ENCODE measurements at places on chromosomes 6 and 20. TPM values are rescaled to one million over a fixed set of nuclear protein-coding genes. Genes with fewer than 3 reads are reported as not detected.
A peak's percentile ranks its signal among the peaks of the same experiment; 100 is the strongest.

The POU3F2 gene
- total RNA-seq: not detected

The CRYBG1 gene
- 13.0 TPM for total RNA-seq

DNA sequence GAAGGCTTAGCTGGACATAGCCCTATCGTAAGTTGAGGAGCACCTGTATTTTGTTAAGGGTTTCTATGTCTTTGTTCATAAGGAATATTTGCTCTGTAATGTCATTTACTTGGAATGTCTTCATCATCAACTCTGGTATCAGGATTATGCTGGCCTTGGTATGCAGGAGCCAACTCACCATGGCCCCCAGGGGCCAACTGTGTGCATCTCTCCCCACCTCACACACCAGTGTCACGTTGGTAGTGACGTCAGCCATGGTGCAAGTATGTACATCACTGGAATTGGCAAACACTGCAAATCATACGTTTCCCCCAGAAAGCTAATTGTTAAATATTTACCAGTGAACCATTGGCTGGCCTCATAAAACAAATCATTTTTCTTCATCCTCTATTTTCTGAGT, 70.8 kb downstream of the YTHDF1 start:
- H3K27me3 ChIP-seq: peaks cover 15% of the 10 kb centered on the region
- DNase-seq: no peak
- no peaks in the 10 kb centered on the region for H3K4me1 ChIP-seq
- H3K4me3 ChIP-seq: no peak overlapping the region
- H3K27ac ChIP-seq: no peak overlapping the region
- H3K36me3 ChIP-seq: no peaks in the 10 kb centered on the region

DNA sequence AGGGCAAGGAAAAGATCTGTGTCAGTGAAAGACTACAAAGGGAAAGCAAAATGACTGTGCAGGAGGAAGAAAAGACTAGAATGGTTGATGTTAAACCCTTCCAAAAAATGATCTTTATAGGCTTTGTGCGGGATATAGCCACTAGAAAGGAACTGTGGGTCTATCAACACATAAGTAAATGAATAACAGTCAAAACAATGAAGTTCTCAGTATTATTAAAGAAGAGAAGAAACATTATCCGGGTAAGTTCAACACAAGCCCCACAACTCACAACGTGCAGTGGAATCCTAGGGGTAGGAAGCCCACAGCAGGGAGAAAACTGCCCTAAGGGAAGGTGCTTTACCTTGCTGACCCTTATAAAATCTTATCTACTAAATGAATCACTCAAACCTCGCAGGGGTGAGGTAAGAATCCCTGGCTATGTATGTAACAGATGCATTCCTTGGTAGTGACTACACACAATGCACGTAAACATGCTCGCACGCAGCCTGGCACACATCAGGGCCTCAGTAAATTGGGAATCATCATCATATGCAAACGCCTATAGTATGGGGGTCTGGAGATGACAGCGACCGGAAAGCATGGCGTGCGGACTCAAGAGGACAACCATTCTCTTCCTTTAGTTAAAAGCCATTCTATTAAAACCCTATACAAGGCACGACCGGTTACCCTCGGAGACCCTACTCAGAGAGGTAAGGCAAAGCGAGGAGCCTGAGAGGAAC, 11.3 kb downstream of the TFAP2A start:
- H3K27ac ChIP-seq: no peak overlapping the region
- H3K4me1 ChIP-seq: peaks cover 7% of the 10 kb centered on the region
- peaks cover 4% of the 10 kb centered on the region for H3K36me3 ChIP-seq
- DNase-seq: no peak
- peaks cover 66% of the 10 kb centered on the region for H3K27me3 ChIP-seq

The NMBR gene
- total RNA-seq: not detected

DNA sequence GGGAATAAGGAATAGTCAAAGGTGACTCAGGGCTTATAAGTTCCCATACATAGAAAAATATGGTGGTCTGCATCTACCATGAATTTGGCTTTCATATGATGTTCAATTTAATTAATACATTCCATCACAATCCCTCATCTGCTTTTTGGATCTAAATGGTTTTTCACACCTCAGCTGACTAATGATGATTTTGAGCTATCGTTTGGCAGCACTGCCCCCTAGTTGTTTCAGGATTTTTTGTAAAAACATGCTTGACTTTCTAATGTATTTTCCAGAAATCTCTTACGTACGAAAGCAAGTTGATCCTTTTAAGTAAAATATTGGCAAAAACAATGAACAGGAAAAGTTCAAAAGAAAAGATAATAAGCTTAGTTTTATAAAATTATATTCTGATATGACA, 408.6 kb upstream of the ADGRB3 start:
- H3K27ac ChIP-seq: no peak overlapping the region
- H3K27me3 ChIP-seq: no peaks in the 10 kb centered on the region
- no peaks in the 10 kb centered on the region for H3K4me1 ChIP-seq
- H3K36me3 ChIP-seq: no peaks in the 10 kb centered on the region
- DNase-seq: peak; percentile 6

DNA sequence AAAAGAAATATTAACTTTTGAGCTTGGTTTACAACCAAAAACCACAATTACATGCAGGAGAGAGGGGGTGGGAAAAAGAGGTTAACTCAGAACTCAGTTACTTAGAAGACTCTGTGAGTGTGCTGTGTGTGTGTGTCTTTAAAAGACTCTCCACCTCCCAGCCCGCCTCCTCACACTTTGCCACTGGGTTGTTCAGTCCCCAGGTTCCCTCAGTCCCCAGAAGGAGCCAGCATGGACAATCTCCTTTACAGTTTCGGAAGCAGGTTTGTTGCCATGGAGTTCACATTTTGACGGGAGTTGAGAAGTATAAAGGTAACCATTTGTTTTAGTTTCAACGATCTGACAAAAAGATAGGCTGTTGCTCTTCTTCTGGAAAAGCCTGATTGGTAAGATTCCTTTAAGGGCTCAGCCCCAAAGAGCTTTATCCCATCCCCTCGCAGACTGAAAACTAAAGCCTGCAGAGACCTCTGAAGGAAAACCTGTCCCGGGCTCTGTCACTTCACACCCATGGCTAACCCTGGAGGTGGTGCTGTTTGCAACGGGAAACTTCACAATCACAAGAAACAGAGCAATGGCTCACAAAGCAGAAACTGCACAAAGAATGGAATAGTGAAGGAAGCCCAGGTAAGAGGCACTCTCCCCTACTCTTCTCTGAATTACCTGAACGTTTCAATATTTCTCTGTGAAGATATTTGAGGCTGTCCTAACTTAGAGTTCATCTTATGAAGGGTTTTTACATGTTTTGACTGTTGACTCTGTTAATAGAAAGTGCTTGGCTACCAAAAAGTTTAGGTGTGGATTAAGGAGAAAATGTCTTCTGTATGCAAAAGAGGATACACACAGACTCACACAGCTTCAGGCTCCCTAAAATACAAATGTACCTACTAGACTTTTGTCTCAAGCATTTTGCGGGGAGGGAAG, at the start of gene SPTLC3:
Gene SPTLC3, plus strand, starts transcription at position 212 of the 921 bp plus-strand sequence. Its CDS starts 296 bp downstream, at position 508.
- H3K27me3 ChIP-seq: no peaks in the 10 kb centered on the region
- DNase-seq: peak; percentile 13
- H3K4me1 ChIP-seq: peaks cover 28% of the 10 kb centered on the region
- no peaks in the 10 kb centered on the region for H3K36me3 ChIP-seq
- H3K4me3 ChIP-seq: peak within 1 kb of the TSS; percentile 57
- H3K27ac ChIP-seq: peak within 1 kb of the TSS; percentile 37

GRCh38 chr6:109105681-109106080, 10.4 kb downstream of the CEP57L1 start:
- peaks cover 12% of the 10 kb centered on the region for H3K36me3 ChIP-seq
- H3K4me1 ChIP-seq: peaks cover 2% of the 10 kb centered on the region
- H3K27me3 ChIP-seq: no peaks in the 10 kb centered on the region

The OLIG3 gene
- total RNA-seq: not detected

The TMEM151B gene
- not detected for total RNA-seq

DNA sequence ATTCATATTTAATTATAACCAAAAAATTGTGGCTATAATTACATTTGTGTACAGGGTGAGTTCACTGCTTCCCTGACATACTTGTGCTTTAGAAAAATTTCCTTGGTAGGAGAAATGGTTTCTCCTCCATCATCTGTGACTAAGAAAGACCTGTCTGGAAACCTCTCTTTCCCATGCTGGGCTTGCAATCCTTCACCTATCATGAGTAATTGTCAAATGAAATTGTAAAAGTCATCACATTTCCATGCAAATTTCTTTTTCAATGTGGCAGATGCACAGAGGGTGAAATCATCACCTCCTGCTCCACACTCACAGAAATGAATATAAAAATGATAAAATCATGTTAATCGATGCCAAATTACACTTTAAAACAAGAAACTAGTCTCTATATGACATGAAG, 1.5 kb upstream of the SIRPB1 start:
- H3K4me1 ChIP-seq: peaks cover 71% of the 10 kb centered on the region
- H3K36me3 ChIP-seq: no peaks in the 10 kb centered on the region
- H3K4me3 ChIP-seq: no peak overlapping the region
- DNase-seq: no peak

The CLPSL1 gene
- not detected for total RNA-seq

- H3K4me3 ChIP-seq: no peak overlapping the region
- H3K36me3 ChIP-seq: no peaks in the 10 kb centered on the region
- peaks cover 14% of the 10 kb centered on the region for H3K4me1 ChIP-seq
Measured at GRCh38 chr20:3380228-3381070, 27.0 kb downstream of the DNAAF9 start.

Data from activated naive CD4-positive, alpha-beta T cell treated with anti-CD3 and anti-CD28 coated beads for 36 hours (primary cell).